ENCODE measurements at places on chromosomes 6 and 20. TPM values are rescaled to one million over a fixed set of nuclear protein-coding genes. Genes with fewer than 3 reads are reported as not detected.
A peak's percentile ranks its signal among the peaks of the same experiment; 100 is the strongest.

Gene SRSF12
- total RNA-seq: 0.09 TPM

Gene ME1
- total RNA-seq: 17.0 TPM

Gene RAET1L
- not detected for total RNA-seq

DNA sequence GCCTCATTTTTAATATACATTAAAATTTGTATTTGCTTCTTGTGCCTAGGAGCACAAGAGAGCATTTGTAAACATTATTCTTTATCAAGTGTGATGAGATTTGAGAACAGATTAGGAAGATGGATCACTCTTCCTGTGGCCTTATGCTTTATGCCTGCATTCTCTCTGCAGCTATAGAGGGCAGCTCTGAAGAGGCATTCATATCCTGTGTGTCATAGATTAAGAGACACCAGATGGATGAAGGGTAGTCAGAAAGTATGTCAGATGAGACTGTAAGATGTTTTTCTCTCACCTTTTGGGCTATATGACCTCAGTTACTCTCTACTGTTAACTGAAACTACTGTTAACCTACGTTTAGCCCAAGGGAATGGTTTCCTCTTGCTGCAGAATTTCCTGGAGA lies 61.4 kb downstream of the DNAH8 start:
- DNase-seq: peak; percentile 0

GRCh38 chr6:132231121-132231884 lies 170.0 kb downstream of the MOXD1 start:
- DNase-seq: no peak

- DNase-seq: no peak
Observed at GRCh38 chr20:60361761-60362395, 403.7 kb downstream of the CDH26 start.

DNA sequence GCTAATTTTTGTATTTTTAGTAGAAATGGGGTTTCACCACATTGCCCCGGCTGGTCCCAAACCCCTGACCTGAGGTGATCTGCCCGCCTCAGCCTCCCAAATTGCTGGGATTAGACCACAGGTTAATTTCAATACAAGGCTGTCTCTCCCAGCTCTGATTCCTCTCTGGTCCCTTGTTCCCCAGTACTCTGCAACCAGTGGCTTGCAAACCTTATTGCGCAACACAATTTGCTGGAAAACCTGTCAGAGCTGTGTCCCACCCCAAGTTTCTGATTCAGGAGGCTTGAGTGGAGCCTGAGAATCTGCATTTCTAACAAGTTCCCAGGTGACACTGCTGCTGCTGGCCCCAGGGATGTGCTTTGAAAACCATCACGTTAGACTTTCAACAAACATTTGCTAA lies 96.2 kb upstream of the SRSF6 start:
- no peak for DNase-seq

DNA sequence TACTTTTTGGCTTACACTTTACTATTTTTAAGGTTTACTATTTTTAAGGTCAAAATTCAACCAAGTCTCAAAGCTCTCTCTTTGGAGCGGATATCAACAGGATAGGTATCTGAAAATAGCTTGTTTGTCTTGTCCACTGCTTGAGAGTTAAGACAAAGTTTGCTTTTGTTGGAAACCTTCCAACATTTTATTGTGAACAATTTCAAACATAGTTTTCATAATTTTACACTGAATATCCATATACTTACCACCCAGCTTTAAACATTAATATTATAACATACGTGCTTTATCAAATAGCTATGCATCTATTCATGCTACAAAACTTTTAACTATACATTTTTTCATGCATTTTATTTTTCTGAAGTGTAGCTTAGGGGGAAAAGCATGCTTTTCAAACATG lies 109.9 kb downstream of the FYN start:
- DNase-seq: peak; percentile 61

- DNase-seq: peak; percentile 92
Observed at GRCh38 chr6:3797231-3798054, 45.9 kb upstream of the PXDC1 start.

GRCh38 chr6:137413482-137413881 lies 80.7 kb downstream of the OLIG3 start:
- DNase-seq: no peak

- DNase-seq: no peak
Observed at GRCh38 chr20:41650231-41650948, 32.2 kb upstream of the CHD6 start.

- DNase-seq: peak; percentile 28
Observed at GRCh38 chr6:46203391-46204177, 32.8 kb upstream of the ENPP5 start.

DNA sequence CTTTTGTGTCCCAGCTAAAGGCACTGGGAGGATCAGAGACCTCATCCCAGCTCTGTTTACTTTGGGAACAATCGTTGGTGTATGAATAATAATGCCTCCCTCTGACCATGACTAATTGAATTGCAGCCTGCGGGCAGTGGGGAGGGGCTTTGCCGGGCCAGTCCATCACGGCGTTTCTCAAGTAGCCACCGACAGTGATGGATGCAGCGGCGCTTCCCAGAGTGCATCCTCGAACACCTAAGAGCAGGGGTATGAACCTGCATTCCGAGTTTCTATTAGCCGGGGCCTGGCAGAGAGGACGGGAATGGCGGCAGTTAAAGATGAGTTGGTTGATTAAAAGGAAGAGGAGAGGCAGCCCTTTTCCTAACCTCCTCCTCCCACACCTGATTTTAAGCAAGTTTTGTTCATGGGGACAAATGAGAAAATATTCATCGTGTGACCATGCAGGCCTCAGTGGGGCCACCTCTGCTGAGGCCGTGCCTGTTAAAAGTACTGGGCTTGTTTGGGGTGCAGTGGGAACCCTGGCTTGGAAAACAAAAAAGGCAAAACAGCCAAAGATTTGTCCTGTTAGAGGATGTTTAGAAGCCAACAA lies 154.1 kb downstream of the FOXA2 start:
- no peak for DNase-seq

- no peak for DNase-seq
Observed at GRCh38 chr6:89999154-89999553, 104.9 kb downstream of the GJA10 start.

GRCh38 chr6:20159781-20160540 lies 52.3 kb downstream of the MBOAT1 start:
- DNase-seq: no peak

GRCh38 chr6:117451671-117452070 lies 25.9 kb upstream of the ROS1 start:
- DNase-seq: no peak

Measured in fibroblast of the aortic adventitia (primary cell).